Mammary epithelial cell (primary cell): ENCODE measurements at places on chromosomes 2 and 18. TPM values are rescaled to one million over a fixed set of nuclear protein-coding genes. Genes with fewer than 3 reads are reported as not detected.

The ASIC4 gene
- 0.17 TPM for total RNA-seq

The IFIH1 gene
- 6.7 TPM for total RNA-seq

The PTPRN gene
- total RNA-seq = not detected

The HIBCH gene
- total RNA-seq = 14.4 and 20.5 TPM in 2 replicates

The GNAL gene
- total RNA-seq = 29.3 and 35.0 TPM in 2 replicates

The RNF152 gene
- total RNA-seq = 14.9 and 27.3 TPM in 2 replicates
